ENCODE measurements at places on chromosomes 12 and 14.

DNA sequence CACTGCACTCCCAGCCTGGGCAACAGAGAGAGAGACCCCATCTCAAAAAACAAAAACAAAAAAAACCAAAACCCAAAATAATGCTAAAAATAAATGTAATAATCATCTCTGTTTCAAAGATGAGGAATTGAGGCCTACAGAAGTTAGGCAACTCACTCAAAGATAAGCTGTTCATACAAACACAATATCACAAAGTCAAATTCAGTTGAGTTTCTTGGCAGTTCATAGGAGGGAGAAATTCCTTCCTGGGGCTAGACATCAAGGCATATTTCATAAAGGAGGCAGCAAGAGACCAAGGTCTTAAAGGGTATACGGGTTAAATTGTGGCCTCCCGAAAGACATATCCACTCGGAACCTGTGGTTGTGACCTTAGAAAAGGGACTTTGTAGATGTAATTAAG lies 8.7 kb upstream of the TBPL2 start:
- DNase-seq = no peak

DNA sequence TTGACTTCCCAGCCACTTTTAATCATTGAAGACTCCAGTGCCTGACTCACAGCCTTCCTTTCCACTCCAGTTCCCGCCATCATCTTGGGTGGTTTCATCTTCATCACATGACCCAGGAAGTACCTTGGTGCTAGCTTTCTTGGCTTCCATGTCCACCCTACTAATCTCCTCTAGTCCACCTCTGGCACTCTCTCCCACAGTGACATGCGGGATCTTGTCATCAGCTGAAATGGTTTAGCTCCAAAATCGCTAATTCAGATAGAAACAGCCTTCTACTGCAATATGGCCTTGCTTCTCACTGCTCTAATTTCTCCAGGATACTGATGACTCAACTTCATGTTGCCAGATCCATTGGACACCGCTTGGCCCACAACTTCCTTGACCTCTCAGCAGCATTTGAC lies 24.5 kb downstream of the WDR20 start:
- no peak for DNase-seq

DNA sequence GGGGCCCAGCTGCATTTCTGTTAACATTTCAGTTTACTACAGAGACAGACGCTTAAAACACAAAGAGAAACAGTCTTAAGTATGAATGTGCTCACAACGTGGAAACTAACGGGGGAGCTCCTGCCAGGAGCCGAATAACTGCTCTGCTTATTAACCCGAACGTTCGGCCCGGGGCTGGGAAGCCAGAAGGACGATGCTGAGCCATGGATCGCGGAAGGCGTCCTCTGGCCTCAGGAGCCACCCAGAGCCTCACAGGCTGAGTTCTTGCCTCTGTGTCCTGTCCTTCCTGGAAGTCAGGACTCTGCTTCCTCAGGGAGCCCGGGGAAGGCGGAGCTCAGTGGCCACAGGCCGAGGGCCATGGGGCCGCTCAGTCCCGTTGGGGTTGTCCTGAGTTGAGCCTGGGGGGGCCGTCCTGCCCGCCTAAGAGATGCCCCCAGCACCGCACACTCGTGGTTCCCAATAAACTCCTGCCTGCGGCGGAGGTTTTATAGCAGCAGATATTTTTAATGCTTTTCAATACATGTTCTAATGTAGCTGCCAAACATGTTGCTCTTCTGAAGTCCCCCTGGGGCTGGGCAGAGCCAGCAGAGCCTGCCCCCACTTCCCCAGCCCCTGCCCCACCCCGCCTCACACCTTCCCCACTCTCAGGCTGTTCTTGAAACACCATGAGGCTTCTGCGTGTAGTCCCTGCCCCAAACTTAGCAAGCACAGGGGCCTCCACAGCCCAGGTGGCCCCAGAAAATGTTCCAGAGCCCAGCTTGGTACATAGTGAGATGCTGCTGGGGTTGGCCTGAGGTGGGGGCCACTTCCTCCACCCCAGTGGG lies 3.4 kb upstream of the TEX22 start:
- no peak for DNase-seq

DNA sequence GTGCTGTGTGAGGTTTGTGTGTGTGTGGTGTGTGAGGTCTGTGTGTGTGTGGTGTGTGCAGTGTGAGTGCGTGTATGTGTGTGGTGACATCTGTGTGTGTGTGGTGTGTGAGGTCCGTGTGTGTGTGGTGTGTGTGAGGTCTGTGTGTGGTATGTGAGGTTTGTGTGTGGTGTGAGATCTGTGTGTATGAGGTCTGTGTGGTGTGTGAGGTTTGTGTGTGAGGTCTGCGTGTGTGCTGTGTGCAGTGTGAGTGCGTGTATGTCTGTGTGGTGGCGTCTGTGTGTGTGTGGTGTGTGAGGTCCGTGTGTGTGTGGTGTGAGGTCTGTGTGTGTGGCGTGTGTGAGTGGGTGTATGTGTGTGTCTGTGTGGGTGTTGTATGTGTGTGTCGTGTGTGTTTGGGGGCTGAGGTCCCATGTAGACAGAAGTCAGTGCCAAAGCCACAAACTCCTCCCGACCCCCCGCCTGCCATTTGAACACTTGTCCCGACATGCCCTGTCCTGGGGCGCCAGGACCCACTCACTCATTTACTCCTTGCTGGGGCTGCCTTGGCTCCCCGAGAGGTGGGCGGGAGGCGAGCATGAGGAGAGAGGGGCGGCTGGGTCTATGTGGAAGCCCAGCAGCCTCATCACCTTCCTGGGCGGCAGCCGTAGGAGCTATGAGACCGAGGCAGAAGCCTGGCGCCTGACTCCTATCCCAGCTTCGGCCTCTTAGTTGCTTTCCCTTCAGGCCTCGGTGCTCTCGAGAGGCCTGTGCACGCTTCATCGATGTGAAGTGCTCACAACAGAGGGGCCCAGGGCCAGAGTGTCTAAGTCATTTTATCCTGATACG lies 20.5 kb downstream of the RILPL1 start:
- DNase-seq = no peak

- no peak for DNase-seq
These were observed 31.9 kb upstream of the CCDC91 start for GRCh38 chr12:28158353-28158752.

DNA sequence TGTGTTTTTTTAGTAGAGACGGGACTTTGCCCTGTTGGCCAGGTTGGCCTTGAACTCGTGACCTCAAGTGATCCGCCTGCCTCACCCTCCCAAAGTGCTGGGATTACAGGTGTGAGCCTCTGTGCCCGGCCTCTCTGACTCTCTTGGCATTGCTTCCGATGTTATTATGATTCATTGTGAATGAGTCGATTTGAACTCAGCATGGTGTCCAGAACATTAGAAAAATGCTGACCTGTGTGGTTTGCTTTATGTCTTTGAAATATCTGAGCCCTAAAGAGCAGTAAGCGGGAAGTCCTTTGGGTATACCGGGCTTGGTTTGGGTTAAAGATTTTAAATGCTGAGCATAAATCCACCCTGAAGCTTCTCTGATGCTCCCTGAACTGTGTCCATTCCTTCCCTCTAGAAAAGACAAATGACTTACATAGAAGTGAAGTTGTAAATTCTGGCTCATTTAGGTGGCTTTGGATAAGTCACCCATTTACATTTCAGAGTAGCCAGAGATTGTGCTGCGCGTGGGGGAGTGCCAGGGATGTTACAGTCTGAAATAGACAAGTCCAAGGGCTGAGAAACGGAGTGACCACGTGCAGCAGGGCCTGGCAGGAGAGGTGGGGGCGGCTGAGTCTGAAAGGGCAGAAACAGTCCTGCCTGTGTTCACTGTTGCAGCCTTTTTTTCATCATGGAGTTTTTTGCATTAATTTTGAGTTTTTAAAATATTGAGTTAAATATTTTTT lies 39.6 kb downstream of the SLC15A4 start:
- DNase-seq = no peak

- DNase-seq = no peak
These were observed 75.0 kb downstream of the KICS2 start for GRCh38 chr12:64147011-64147631.

GRCh38 chr14:87131879-87132278 lies 861.1 kb downstream of the GALC start:
- no peak for DNase-seq

DNA sequence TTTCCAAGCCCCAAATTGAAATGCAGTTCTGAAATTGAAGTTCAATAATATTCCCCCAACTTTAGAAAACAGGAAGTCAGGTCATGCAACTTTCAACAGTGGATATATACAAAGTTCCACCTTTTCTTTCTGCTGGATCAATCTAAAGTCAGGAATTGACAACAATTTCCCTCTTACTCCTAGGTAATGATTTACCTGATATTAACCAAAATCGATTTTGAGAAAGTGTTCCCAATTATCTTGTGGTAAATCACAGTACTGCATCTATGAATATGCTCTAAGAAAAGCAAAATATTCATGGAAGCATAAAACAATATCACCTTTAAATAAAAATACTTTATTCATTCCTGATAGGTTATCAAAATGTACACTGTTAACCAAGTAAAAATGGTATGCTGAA lies 28.4 kb downstream of the BDKRB1 start:
- DNase-seq = no peak

DNA sequence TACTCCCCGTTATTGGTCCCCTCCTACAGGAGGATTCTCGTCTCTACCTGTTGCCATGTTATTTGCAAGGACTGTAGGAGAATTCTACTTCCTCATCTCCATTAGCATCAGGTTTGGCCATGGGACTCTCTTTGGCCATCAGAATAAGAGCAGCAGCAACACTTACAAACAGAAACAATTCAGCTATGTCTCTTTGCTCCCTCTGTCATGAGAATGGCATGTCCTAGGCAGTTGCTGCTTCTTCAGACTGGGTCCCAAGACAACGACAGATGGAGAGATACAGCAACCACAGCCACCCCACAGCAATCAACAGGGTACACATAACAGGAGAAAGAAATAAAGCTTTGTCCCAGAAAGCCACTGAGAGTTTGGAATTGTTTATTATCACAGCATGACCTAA lies 19.7 kb downstream of the SLC41A2 start:
- DNase-seq = no peak

GRCh38 chr14:100221533-100222223 lies 17.3 kb upstream of the YY1 start:
- DNase-seq = no peak

DNA sequence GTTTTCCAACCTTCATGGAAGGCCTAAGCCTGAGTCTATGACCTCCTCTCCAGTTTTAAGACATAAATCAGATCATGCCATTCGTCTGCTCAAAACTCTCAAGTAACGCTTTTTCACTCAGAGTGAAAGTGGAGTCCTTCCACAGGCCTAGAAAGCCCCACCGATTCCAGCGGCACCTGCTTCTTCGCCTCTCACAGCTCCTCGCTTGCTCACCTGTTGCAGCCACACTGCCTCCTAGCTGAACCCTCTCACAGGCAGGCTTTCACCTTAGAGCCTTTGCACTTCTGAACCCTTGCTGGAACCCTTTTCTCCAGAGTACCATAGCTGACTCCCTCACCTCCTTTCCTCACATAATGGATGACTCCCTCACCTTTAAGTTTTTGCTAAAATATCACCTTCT lies 301.1 kb downstream of the ZFP36L1 start:
- DNase-seq = no peak

DNA sequence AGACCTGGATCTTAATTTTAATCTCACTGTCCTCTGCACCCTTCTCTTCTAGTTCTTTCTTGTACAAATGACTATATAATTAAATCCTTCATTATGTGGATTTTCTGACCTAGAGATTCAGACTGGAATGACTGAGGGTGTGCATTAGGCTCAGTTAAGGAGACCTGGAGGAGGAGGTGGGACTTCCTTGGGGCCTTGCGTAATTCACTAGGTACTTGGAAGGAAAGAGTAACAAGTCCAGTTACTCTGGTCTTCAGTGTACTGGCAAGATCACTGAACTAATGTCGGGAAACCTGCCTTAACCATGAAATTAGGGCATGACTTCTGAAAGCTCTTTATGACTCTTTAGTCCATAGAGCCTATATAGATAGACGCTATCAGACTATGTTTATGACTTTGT lies 441.4 kb downstream of the EGLN3 start:
- no peak for DNase-seq

DNA sequence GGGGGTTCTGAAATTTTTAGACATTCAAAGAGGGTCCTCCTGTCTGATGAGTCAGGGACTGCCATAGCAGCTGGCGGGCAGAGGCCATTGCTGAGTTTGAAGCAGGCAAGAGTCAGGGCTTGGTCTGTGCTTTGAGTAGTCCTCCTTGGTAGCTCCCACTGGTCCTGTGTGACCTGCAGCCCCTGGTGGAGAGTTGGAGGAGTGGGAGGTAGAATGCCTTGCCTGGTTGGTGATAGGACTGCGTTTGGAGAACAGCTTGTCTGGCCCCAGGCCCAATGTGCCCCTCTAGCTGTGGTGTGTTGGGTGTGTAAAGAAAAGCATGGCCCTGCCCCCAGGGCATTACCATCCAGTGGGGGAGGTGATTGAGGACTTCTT lies 116.7 kb downstream of the BEGAIN start:
- no peak for DNase-seq

DNA sequence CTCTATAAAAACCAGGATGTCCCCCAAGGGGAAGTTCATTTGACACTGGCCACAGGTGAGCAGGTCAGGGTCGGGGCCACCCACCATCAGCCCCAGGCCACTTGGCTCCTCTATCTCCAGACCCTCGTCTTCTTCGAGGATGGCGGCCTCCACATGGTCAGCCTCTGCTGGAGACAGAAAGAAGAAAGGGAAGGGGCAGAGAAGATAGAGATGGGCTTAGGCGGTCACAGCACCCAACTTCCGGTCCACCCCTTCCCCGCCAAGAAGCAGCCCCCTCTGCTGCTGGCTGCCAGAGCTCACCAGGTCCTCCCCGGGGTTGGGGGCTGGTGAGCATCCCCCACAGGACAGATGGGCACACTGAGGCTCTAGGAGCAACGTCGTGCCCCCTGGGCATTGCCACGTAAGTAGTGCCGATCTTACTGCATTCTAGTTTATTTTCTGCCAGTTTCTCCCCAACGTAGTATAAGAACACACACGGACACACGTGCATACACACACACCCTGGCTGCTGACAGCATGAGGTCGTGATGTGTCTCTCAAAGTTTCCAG lies 14.2 kb downstream of the BCL11B start:
- DNase-seq = no peak

GRCh38 chr14:73888460-73888725 lies 1.7 kb downstream of the ZNF410 start:
- no peak for DNase-seq

DNA sequence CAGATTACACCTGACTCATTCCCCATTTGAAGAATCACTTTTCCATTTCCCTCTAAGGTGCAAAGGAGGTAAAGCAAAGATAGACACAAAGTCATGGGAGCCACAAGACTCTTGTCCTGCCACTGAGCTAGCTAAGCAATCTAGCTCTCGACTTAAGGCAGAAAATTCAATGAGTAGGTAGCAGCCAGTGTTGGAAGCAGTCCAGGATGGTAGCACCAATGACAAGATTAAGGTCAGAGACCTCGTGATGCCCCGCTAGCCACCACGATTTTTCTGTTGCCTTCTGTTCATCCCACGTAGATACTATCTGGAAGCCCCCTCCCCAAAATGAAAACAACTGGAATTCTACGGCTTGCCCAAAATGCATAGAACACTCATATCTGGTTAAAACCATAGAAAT lies 1.4 kb downstream of the VAMP1 start:
- DNase-seq = no peak

All from HuH-7.5 (cell line).